ENCODE measurements at places on chromosomes 1 and 21. TPM values are rescaled to one million over a fixed set of nuclear protein-coding genes. Genes with fewer than 3 reads are reported as not detected.
A peak's percentile ranks its signal among the peaks of the same experiment; 100 is the strongest.

ZBTB8A gene
- 15.9 TPM for total RNA-seq

DNA sequence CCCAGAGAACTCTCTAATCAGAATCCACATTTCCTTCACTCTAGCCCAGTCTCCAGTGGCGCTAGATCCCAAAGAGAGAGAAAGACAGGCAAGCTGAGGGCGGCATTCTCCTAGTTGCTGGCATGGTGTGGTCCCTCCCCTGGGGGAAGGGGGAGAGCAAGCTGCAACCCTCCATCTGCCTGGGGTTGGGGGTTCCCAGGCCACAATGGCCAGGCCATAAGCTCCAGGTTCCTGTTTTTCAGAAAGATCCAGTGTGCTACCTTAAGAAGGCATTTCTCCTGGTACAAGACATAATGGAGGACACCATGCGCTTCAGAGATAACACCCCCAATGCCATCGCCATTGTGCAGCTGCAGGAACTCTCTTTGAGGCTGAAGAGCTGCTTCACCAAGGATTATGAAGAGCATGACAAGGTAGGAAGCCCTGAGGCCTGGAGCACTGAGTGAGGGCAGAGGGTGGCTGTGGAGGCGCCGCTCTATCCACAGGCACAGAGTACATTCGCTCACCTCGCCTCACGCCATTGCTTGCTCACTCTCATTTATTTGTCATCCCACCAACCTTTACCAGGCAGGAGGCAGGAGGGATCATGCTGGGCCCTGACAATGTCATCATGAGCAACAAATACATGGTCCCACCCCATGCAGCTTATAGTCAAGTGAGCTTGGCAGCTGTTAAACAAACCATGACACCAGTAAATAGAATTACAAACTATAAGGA lies 6.6 kb downstream of the CSF1 start:
- no peak for DNase-seq

RWDD3 gene
- 22.1 TPM for total RNA-seq

BACH1 gene
- 93.8 TPM for total RNA-seq

DNA sequence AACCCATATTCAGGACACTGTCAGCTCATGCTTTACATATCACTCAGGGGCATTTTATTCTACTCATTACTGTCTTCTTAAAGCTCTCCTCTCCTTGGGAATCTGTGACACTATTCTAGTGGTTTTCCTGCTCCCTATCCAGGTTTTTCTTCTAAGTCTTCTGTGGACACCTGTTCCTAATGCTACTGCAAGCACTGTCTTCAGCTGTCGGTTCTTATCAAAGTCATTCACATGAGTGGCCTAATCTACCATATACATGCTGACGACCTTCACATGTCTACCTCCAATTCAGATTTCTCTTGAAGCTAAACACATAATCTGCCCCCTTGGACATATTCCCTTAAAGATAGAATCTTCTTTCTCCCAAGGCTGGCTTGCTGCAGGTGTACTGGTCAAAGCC lies 39.8 kb upstream of the PRRX1 start:
- DNase-seq: no peak

DNA sequence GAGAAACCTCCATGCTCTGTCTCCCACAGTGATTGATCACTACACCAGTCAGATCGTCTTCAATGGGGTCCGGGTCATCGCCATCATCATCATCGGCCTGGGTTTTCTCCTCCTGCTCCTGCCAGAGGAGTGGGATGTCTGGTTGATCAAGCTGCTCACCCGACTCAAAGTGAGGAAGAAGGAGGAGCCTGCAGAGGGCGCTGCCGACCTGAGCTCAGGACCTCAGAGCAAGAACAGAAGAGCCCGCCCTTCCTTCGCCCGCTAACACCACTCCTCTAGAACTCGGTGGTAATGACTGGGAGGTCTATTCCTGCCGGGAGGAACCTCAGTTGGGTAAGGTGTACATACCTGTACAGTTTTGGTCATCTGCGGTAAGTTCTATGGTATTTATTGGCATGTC lies 50.3 kb upstream of the COA6 start:
- DNase-seq: peak; percentile 81

DNA sequence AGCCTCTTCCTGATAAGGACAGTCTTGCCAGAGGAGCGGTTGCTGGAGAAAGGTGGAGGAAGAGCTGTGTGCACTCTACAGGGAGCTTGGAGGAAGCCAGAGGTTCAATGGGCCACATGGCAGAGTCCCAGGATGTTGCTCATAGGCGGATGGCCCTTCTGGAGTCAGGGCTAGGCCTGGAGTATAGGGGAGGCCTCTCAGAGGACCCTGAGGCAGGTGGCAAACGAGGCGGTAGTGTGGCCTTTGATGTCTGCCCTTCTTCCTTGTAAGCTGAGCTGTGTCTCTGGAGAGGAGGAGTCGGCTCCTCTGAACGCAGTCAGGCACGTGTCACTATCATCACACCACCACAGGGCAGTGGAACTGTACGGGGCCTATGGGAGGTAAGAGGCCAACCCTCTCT lies 8.6 kb downstream of the PKP1 start:
- DNase-seq: no peak

PAFAH2 gene
- total RNA-seq: 16.6 TPM

DNA sequence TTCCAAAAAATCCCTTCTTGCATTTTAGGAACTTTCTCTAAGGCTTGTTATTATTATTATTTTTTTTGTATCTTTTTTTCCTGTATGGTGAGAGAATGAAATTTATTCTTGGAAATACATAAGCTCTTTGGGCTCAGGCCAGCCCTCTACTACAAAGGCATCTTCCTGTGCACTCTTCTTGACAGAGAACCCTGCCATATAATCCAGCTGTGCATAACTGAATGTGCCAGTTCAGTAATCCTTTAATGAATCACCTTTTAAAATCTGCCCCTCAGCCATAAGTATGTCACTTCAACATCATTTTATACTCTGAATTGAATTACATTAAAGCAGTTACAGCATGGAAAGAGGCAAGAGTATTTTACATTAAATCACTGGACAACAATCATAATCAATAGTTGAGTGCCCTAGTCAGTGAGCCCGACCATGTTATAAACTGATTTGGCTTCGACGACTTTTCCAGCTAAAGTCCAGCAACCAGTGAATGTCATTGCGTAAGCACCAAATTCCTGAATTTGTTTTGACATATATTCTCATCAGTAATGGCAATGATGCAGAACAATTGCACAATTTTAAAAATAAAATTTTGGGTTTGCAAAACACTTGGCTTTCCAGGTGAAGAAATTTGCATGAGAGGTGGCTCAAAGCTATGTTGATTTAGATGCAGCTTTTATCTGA lies 59.2 kb upstream of the KCNK2 start:
- DNase-seq: no peak

PGBD5 gene
- total RNA-seq: 1.2 TPM

DNA sequence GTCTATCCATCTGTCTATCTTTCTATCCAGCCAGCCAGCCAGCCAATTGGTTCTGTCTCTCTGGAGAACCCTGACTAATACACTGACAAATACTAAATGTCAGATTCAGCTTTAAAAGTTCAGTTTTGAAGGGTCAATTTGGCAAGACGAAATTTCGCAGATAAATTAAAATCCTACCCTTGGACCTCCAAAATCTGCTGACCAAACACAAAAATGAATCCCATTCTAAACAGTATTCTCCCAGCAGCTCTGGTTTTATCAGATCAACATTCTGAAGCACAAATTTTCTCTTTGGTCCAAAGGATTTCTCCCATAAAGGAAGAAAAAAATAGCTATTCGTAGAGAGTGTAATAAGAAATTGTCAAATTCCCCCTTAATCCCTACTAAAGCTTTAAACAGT lies 248.6 kb downstream of the RERE start:
- no peak for DNase-seq

DNA sequence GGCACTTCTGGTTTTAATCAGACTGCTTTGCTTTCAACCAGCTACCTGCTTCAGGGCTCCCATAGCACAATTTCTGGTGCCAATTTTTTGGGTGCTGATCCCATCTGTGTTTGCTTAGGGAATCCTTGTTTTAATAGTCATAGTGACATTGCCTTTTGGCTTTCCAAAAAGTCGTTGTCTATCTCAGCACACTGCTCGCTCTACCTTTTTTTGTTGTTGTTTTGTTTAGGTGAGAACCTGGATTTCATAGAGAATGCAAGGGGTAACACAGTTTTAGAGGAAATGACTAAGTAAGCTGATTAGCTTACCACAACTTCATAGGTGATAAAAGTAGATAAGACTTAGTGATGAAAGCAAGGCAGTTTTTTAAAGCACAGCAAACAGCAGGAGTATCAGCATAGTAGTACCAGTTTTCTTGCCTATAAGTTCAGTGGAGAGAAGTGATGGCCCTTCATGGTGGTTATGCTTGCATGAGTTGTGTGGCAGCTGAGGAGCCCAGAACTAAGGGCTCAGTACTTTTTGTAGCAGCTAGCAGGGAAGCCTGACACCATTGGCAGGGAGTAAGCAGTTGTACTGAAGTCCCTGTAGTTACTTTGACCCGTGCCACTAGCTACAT lies 31.3 kb downstream of the NEK7 start:
- no peak for DNase-seq

KCNA3 gene
- total RNA-seq: 0.69 TPM

DNA sequence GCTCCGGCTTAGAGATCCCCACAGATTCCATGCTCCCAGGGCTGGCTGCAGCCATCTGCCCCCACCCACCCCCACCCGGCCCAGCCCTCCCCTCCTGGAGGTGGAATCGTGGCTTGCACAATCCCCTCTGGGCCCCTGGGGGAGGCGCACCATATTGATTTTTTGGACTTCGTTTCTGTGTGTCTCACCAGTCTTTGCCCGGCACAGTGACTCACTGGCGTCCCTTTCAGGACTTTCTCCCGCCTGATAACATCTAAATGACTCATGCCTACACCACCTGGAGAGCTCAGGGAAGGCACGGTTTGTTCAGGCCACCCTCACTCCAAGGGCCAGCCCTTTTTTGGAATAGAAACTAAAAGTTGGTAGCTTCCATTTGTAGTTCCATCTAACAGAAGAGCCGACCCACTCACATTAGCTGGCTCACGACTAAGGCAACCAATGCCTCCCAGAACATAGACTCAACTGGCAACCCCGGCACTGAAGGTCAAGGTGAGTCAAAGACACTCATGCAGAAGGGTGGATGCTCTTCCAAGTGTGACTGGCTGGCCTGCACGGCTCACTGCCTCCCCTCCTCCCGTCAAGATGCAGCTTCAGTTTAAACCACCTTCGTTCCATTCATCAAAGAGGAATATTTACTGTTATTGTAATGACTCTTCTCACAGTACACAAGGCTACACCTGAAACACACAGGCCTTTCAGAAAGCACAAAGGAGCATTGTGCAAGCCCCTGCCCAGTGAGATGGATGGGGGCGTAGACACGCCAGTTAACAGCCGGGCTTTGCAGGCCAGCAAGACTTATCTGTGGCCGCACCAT lies 18.1 kb upstream of the ETS2 start:
- DNase-seq: no peak

LEMD1 gene
- total RNA-seq: 79.0 TPM

DNA sequence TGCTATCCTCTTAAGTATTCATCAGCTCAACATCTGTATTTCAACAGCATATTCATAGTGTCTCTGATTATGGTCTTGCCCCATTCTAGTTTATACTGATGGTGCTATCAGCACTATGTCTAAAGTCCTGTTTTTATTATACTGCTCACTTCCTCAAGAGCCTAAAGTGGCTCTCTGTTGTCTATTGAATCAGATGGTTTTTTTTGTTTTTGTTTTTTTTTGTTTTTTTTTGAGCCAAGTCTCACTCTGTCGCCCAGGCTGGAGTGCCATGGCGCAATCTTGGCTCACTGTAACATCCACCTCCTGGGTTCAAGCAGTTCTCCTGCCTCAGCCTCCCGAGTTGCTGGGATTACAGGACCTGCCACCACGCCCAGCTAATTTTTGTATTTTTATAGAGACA lies 6.1 kb downstream of the STX12 start:
- no peak for DNase-seq

DNA sequence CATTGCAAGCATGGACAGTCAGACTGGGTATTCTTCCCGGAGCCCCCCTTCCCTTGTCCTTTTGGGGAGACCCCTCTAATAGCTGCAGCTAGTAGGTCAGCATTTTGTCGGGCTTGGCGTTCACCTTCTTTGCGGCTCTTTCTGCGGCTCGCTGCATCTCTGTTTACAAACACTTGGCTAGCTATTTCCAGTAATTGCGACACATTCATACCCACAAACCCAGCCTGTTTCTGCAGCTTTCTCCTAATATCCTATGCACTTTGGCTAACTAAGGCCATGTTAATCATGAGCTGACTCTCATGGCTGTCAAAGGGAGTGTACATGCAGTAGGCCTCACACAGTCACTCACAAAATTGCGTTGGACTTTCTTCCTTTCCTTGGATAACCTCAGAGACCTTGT lies 716.4 kb downstream of the AMY1C start:
- no peak for DNase-seq

SCAMP3 gene
- total RNA-seq: 44.8 TPM

OR14I1 gene
- total RNA-seq: not detected

KRTAP19-3 gene
- not detected for total RNA-seq

DISC1 gene
- 1.8 TPM for total RNA-seq

GRCh38 chr1:7831458-7831857 lies 21.4 kb downstream of the UTS2 start:
- no peak for DNase-seq

- DNase-seq: no peak
Observed at GRCh38 chr1:95183952-95184351, 50.1 kb upstream of the RWDD3 start.

DNA sequence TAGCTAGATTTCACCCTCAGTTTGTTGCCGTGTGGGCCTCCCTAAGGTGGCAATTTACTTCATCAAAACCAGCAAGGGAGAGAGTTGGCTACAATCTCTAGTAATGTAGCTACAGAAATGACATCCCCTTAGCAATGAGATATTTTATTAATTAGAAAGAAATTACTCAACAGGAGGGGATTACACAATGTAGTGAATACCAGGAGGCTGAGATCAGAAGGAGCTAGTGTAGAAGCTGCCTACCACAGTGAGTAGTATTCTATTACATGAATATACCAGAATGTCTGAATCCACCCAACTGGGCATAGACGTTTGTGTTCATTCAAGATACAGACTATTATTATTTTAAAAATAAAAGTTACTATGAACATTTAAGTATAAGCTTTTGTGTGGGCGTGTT lies 868.2 kb upstream of the CXADR start:
- DNase-seq: no peak

DNA sequence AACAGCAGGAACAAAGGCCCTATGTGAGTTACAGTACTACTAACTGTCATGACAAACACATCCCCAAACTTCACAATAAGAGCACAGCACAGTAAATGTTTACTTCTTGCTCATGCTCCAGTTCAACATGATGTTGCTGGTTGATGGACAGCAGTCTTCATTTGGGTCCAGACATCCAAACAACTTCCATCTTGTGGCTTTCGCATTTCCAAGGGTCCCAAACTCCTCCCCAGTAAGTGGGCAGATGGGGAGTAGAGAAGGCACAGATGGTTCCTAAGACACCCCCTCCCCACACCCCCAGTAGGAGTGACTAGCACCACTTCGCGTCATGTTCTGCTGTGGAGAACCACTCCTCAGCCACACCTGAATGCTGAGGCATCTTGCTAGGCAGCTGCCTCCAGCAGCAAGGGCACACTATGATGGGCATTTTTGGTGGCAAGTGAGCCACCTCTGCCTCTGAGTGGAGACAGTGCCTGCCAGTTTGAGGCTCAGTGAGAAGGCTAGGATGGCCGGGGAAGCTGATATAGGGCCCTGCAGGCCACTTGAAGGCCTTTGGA lies 32.7 kb upstream of the CD2 start:
- DNase-seq: no peak

GRCh38 chr1:29172415-29172939 lies 9.2 kb downstream of the SRSF4 start:
- no peak for DNase-seq

PROK1 gene
- total RNA-seq: 0.12 TPM
